ACHN (cell line): ENCODE measurements at places on chromosomes 2 and 18.

GRCh38 chr2:74228772-74229171 lies 30.4 kb downstream of the MTHFD2 start:
- no peak for DNase-seq

DNA sequence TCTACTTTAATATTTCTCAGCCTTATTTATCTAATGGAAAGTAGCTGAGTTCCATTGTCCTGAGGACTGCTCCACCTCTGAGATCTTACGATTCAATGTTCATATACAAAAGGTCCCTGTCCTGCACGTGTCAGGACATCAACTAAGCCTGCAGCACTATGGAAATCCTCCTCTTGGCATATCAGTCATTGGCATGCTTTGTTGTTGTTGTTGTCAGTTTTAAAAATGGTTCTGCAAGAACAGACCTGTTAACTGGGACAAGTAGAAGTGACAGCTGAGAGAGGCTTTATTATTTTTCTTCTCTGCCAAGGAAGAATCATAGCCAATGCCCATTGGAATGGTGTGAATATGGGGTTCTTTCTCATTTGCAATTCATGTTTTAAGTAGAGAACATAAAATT lies 450.1 kb upstream of the PKDCC start:
- DNase-seq: no peak

GRCh38 chr2:128330583-128330982 lies 11.9 kb upstream of the HS6ST1 start:
- no peak for DNase-seq

DNA sequence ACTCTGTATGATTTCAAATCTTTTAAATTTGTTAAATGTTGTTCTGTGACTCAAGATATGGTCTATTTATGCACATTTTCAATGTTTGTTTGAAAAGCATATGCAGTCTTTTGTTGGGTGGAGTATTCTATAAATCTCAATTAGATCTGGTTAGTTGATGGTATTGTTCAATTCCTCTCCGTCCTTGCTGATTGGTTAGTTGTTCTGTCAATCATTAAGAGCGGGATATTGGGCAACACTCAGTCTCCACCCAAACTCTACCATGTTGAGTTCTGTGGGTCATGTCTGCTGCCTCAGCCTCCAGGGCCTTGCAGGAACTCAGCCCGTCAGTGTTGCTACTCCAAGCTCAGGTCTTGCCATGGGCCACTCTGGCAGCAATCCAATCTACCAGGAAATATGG lies 118.9 kb downstream of the VWA3B start:
- DNase-seq: no peak
